ENCODE measurements at places on chromosomes 1 and 21.

DNA sequence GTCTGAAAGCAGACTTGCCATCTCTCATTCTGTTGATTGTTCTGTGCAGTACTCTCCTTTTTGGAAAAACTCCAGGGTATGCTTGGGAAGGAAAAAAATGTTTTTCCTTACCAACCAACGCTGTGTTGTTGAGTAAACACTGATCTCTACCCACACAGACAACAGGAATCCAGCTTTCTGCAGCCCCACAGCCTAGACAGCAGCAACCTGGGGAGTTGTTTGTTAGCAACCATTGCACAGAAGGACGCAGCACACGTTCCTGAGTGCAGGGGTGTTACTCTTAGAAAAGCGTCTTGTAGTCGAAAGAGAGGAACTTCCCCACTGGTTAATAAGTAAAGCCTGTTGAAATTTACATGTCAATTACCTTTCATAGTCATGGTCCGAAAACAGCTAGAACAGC, 56.6 kb downstream of the SMYD2 start:
- peak; percentile 83 for DNase-seq

DNA sequence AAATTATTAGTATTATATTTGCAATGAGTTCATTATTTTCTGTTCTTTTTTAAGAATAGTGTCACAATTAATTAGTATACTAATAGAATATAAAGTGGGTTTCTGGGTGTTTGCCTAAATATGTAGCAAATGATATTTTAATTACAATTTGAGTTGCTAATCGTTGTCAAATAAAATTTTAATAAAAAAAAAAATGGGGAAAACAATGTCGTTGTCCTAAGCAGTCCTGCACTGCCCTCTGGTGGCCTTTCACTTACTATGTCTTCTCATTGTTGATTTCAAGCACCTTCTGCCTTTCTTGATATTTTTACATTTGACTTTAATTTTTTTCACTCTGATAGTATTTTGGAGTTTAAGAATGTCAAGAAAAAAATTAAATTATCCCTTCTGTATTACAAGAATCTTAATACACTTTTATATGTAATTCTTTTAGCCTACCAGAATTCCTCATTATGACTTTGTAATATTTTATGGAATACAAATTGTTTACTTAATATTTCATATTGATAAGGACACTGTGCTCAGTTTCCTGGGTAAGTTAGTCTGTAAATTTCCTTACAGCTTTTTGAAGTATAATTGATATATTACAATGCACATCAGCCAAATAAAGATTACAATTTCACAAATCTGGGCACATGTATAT, 104.5 kb upstream of the FMN2 start:
- DNase-seq: peak; percentile 39

GRCh38 chr1:116470671-116471070, 97.6 kb downstream of the ATP1A1 start:
- no peak for DNase-seq

GRCh38 chr1:192066202-192066601, 92.1 kb upstream of the RGS18 start:
- no peak for DNase-seq

DNA sequence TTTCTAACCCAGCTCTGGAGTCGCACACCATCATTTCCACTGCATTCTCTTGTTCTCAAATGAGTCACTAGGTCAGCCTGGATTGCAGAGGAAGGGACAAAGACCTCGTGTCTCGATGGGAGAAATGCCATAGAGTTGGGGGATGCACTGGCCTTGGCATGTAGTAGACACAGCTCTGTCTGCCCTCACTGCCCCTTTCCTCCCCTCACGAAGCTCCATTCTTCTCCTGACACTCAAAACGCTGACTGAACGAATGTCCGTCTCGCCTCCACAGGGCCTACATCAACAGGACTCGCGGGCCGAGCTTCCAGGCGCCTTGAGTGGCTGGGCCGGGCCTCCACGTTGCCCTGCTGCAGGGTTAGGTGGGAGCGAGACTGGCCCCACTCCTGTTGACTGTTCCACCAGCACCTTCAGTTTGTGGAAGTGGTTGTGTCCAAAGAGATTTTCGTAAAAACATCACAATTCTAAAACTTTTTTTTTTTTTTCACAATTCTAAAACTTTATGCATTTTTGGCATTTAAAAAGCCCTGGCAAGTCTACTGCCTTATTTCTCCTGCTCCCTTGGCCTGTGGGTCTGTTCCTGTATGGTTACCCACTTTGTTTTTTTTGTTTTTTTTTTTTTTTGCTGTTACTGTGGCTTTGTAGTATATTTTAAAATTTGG, 18.8 kb downstream of the PKNOX1 start:
- no peak for DNase-seq

DNA sequence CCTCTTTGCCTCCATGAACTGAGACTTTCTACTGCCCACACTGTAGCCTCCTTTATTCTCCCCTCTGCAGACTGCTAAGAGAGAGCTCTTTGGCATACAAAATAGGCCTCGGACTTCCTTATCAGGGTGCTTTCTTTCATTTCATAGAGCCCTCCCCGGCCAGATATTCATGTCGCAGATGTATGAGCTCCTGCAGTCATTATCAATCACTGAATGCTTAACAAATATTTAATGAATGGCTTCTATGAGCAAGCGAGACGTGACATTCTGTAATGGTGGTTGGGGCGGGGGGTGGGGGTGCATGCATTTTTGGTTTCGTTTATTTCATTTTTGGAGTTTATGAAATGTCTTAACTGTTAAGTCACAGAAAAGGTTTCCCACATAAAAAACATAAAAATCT, 344.8 kb upstream of the KAZN start:
- no peak for DNase-seq

GRCh38 chr1:158286941-158287346, 2.8 kb upstream of the CD1C start:
- DNase-seq: no peak

DNA sequence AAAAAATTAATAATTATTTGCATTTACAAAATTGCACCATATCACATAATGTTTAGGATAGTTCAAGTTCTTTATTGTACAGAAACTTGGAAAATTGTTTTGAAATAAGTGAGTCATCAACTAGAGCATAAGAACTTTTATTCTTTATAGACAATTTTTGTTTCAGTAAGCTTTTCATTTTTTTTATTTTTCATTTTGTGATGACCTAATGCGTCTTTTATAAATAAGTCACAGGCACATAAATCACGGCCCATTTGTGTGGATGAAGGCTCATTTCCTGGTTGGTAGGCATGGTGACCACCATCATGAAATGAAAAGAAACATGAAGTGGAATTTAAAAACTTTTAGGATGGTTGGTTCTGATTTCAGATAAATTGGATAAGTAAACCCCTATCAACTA, 39.3 kb downstream of the SPAG17 start:
- no peak for DNase-seq

DNA sequence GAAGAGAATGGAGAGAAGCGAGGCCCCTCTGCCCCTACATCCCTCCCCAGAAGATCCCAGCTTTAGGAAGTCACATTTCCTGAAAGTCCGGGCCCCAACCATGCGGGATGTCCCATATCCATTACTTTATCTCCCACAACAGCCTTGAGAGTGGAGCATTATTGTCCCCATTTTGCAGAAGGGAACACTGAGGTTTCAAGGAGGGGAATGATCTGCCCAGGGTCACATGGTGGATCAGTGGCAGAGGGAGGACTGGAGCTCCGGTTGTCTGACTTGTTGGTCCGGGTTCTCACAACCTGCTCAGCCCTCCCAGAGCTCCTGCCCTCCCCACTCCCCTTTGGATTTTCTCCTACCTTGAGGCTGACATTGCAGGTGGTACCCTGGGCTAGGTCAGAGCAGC, 2.2 kb upstream of the CRYBG2 start:
- no peak for DNase-seq

DNA sequence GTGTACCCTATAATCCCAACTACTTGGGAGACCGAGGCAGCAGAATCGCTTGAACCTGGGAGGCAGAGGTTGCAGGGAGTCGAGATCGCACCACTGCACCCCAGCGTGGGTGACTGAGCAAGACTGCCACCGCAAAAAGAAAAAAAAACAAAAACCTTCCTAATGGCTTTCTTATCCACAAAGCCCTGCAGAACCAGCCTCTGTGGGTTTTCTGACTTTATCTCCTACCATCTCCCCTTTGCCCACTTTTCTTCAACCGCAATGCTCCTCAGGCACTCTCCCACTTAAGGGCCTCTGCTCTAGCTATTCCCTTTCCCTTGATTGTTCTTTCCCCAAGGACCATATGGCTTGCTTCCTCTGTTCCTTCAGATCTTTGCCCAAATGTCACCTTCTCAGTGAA, 67.9 kb upstream of the PUM1 start:
- no peak for DNase-seq

GRCh38 chr1:113552244-113552643, 161.9 kb downstream of the MAGI3 start:
- DNase-seq: no peak

GRCh38 chr1:202171292-202172014, 11.1 kb upstream of the PTPN7 start:
- no peak for DNase-seq

GRCh38 chr21:17775431-17776126, 43.6 kb downstream of the C21orf91 start:
- DNase-seq: no peak

- DNase-seq: peak; percentile 52
Measured at GRCh38 chr1:107141491-107142126, 770 bp downstream of the NTNG1 start.

DNA sequence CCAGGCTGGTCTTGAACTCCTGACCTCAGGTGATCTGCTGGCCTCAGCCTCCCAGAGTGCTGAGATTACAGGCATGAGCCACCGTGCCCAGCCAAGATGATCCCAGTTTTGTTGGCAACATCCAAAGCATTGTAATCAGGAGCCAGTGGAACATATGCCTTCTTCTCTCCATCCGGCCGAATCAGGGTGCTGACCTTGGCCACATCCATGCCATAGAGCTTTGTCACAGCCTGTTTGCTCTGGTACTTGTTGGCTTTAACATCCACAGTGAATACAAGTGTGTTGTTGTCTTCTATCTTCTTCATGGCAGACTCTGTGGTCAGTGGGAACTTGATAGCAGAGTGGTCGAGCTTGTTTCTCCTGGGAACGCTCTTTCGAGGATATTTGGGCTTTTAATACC, 17.1 kb downstream of the TNFRSF8 start:
- no peak for DNase-seq

GRCh38 chr1:18989176-18989799, 32.8 kb upstream of the IFFO2 start:
- no peak for DNase-seq

DNA sequence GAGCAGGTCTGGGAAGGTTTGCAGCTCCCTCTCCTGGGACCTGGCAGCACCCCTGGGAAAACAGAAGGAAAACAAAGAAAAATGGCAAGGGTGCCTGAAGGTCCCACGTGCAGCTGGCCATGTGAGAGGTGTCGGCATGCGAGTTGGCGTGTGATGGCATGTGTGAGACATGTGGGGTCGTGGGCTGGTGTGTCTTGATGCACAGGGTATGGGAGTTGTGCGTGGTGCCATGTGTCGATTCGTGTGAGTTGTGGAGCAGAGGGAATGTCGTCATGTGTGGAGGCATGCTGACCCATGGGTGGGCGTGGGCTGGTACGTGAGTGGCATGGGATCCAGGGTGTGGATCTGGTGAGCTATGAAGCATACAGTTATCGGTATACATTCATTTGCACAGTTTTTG, 1.3 kb downstream of the HPCA start:
- no peak for DNase-seq

DNA sequence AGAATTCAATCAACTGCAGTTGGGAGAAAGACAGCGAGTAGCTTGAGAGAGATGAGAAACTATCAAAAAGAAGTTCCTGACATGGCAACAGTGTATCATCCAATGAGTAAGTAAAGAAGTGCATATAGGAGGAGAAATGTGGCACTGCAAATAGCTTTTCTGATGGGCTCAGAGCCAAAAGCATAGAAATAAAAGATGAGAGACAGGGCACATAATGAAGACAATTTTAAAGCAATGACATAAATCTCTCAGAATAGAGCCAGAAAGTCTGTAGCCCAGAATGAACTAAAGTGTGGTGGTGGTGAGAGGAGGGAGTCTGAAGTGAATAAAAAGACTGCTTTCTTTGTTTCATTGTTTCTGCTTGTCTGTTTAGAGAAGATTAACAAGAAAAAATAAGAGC, 34.3 kb downstream of the TNFSF18 start:
- no peak for DNase-seq

DNA sequence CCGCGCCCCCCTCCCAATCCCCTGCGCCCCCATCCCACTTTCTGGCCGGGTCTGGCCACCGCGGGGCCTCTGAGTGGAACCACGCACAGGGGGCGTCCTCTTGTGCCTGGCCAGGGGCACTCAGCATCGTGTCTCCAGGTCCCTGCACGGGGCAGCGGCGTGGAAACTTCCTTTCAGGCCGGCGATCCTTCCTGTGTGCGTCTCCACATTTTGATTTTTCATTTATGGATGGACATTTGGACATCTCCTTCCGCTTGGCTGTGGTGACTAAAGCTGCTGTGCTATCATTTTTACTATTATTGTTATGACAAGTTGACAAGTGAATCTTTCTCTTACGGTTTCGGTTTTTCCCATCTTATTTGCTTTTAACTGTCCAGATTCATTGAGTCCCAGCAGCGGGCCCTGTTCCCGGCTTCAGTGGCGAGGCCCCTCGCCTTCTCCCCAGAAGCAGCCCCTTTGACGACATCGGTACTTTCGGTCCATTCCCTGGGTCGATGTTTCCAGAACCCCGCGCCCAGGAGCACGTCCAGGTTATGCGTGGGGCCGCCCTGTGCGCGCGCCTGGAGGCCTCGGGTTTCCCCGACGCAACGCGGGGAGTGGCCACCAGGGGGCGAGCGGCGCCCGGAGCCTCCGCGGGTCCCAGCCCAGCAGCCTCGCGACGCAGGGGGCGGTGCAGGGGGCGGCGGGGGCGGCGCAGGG, 12.4 kb upstream of the SLC19A1 start:
- peak; percentile 92 for DNase-seq

- no peak for DNase-seq
Measured at GRCh38 chr1:206803221-206803730, 31.0 kb upstream of the IL10 start.

- DNase-seq: peak; percentile 84
Measured at GRCh38 chr1:174051956-174052355, 29.8 kb upstream of the RC3H1 start.

GRCh38 chr1:82318265-82318664, 517.5 kb downstream of the ADGRL2 start:
- DNase-seq: no peak

GRCh38 chr1:246043556-246043955, 463.5 kb downstream of the SMYD3 start:
- DNase-seq: no peak

- DNase-seq: no peak
Measured at GRCh38 chr1:194693244-194693643, 1506.8 kb upstream of the B3GALT2 start.

GRCh38 chr1:59733443-59734141, 81.2 kb upstream of the HOOK1 start:
- DNase-seq: no peak

- peak; percentile 6 for DNase-seq
Measured at GRCh38 chr1:217674028-217674729, 43.0 kb downstream of the SPATA17 start.

DNA sequence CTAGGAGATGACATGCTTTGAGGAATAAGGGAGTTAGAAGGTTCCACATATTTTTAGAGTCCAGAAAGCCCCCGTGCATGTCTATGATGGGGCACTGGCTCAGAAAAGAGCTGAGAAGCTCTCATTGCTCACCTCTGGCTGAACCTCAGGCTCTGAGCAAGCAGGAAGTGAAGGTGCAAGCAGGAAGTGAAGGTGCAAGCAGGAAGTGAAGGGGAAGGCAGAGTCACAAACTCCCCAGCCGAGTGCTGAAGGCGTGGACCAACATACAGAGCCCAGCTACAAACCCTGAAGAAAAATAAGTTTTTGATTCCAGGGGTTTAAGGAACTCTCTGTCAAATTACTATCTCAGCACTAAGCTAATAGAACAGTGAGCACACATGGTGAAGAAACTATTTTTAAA, 7.0 kb downstream of the KRTAP10-8 start:
- no peak for DNase-seq
